ENCODE measurements at places on chromosomes 2 and 18.

- no peak for DNase-seq
Observed at GRCh38 chr2:40287195-40287594, 164.7 kb downstream of the SLC8A1 start.

DNA sequence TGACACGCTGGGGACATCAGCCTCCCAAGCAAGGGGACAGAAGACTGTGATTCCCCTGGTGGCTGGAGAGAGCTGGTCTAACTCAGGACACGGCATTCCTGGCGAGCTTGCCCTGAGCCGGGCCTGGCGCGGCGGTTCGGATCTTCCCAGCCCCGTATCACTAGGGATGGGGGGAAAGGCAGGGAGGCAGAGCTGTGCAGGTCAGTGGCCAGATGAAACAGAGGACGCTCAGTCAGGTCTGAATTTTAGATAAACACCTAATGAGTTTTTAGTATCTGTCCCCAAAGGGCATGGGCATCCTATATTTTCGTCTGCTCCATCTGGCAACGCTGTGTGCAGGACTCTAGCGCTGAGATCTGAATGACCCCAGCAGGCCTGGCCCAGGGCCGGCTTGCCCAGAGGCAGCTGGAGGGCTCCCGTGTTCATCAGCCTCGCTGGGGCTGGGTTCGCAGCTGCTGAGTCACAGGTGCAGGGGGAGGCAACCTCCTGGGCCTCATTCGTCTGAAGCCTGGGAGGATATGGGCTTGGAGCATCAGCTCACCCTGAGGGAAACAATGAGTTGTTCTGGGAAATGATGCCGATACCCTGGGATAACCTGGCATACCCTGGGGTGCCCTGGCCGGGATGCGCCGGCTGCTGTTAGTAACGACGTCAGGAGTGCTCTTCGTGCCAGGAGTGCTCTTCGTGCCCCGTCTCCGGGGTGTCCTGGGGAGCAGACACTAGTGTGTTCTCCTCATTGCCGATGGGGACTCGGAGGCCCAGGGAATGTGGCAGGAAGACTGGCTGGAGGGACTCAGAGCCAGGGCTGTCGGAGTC, 48.1 kb upstream of the HPCAL1 start:
- no peak for DNase-seq

- no peak for DNase-seq
Observed at GRCh38 chr2:84314250-84314649, 144.8 kb downstream of the SUCLG1 start.

- no peak for DNase-seq
Observed at GRCh38 chr2:100835006-100835659, 15.2 kb downstream of the NPAS2 start.

DNA sequence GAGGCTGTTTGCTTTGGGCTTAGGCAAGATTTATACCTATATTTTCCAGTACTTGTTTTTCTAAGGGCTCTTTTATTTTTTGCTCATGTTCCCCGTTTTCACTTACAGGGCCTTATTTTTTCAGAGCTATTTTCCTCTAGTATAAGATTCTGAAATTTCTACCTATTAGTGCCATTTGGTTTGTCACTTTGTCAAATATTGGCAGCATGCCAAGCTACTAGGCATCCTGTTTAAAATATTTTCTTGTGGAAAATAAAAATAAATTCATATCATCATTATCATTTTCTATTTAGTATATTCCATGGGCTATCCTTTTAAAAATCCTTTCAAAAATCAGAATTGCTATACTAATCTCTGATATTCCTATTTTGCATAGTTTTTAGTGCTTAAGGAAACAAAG, 64.8 kb upstream of the CHST9 start:
- DNase-seq: no peak

- no peak for DNase-seq
Observed at GRCh38 chr2:237725661-237726060, 72.9 kb upstream of the RBM44 start.

DNA sequence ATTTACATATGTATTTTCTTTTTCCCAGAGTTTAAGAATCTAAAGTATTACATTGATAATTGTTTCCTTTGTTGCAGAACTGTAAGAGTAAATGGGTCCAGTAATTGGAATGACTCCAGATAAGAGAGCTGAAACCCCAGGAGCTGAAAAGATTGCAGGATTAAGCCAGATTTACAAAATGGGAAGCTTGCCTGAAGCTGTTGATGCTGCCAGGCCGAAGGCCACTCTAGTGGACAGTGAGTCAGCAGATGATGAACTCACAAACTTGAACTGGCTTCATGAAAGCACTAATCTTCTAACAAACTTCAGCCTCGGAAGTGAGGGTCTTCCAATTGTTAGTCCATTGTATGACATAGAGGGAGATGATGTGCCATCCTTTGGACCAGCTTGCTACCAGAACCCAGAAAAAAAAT, 183.8 kb upstream of the STON1 start:
- no peak for DNase-seq

DNA sequence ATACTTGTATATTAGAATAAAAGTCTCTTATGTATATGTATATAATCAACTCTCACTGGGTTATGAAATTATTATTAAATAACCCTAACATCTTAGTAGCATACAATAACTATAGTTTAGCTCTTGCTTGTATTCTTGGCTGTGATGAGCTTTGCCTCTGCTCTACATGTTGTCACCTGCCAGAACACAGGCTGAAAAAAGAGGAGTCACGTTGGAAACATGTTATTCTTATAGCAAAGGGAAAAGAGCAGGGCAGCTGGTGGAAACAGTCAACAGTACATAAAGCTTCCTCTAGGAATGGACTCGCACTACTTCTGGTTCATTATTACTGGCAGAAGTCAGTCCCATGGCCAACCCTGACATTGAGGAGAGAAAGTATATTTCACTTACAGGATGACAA, 362.0 kb upstream of the KYNU start:
- DNase-seq: no peak

DNA sequence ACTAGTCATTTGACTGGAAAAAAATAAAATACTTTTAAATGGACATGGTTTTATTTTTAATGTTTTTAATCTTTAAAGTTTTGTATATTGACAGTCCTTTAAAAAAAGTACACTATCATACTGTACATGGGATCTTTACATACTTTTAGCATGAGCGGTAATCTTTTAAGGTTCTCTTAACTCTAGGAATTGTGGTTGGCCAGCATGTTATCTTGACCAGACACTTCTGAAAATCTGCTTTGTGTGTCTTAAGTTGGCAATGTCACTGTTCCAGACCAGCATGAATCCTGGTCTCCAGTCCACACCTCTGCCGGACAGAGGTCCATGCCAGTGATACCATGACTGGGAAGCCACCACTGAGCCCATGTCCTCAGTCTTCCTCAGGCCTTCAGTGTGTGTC, 17.7 kb downstream of the ITGB1BP1 start:
- no peak for DNase-seq

- DNase-seq: no peak
Observed at GRCh38 chr2:151051574-151052220, 210.0 kb downstream of the RBM43 start.

DNA sequence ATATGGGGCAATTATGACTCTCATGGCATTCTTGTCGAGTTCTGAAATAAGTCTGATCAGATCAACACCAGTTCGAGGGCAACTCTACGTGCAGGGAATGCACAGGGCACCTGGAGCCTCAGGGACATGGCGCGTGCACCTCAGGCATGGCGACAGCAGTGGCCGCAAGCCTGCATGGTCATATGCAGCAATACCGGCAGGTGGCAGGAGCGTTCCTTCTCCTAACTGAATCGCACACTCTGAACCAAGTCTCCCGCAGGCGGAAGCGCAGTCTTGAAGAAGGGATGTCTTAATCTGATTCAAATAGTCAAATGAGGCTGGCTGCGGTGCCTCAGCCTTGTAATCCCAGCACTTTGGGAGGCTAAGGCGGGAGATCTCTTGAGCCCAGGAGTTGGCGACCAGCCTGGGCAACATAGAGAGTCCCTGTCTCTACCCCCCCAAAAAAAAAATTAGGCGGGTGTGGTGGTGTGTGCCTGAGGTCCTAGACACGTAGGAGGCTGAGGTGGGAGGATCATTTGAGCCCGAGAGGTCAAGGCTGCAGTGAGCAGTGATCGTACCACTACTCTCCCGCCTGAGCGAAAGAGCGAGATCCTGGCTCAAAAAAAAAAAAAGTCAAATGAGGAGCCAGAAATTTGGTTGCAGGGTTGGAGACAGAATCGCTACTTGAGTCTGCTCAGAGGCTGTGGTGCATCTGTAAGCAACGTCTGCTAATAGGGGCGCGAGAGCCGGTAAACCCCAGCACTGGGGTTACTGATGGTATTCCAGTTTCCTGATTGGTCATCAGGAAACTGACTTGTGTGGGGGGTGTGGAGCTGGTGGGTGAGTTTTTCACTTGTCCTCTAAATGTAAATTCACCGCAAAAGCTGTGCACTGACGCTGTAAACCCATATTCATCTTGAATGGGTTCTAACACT, 28.8 kb downstream of the FHL2 start:
- peak; percentile 88 for DNase-seq

DNA sequence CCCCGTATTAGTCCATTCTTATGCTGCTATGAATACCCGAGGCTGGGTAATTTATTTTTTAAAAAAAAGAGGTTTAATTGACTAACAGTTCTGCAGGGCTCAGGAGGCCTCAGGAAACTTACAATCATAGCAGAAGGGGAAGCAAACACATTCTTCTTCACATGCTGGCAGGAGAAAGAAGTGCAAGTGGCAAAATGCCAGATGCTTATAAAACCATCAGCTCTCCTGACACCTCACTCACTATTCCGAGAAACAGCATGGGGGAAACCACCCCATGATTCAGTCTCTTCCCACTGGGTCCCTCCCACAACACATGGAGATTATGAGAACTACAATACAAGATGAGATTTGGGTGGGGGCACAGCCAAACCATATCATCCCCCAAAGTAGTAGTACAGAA, 2148.5 kb upstream of the PIK3C3 start:
- no peak for DNase-seq

- no peak for DNase-seq
Observed at GRCh38 chr2:171652416-171652785, 34.9 kb upstream of the DYNC1I2 start.

DNA sequence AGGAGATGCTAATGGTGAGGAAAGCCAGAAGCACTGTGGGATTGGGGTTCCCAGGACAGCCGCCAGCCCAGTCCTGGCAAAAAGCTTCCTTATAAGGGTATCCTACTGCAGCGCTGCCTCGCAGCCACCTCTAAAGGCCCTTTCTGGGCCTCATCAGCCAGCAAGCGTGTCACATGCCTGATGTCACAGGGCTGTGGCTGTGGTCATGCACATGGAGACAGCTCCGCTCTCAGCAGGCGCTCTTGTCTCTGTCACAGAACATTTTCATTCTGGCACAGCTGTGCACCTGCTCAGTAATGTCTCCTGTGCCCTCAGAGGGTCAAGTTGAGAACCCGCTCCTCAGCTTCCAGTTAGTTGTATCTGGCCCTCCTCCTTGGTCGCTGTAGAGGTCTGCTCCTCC, 17.7 kb upstream of the MAL start:
- no peak for DNase-seq

GRCh38 chr2:235727174-235727573, 233.3 kb downstream of the AGAP1 start:
- no peak for DNase-seq

DNA sequence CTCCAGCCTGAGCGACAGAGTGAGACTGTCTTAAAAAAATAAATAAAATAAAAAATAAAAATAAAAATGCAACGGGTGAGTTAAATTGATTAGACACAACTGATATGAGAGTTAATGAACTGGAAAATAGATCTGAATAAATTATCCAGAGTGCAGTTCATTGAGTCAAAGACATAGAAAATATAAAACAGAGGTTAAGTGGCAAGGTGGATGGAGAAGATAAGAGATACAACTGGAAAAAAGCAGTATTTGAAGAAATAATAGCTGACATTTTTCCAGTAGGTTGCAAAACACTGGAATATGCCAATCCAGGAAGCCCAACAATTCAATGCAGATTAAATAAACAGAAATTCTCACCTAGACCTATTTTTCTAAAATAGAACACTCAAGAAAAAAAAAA, 10.7 kb downstream of the CGREF1 start:
- no peak for DNase-seq

GRCh38 chr18:25055076-25055475, 296.9 kb downstream of the ZNF521 start:
- DNase-seq: no peak

DNA sequence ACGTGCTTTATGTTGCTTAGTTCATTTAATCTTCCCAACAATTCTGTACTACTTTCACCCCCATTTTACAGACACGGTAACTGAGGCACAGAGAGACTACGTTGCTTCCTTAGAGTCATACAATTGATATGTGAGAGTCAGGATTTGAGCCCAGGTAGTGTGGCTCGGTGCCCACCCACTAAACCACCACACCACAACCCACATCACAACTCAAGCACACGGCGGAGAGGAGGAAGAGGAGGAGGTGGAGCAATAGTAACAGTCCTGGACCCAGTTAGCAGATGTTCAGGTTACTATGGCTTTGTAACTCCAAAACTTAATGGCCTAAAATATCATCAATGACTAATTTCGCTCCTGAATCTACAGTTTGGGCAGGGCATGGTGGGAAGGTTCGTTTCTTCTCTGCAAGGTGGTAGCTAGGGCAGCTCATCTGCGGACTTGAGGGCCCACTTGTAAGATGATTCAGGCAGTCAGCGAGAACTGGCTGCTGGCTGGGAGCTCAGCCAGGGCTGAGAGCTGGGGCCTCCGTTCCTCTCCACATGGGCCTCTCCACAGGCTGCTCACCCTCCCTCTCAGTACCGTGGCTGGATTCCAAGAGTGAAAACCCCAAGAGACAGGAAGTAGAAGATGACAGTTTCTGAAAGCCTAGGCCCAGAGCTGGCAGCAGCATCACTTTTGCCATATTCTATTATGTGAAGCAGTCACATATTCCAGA, 167.1 kb downstream of the ZFP36L2 start:
- peak; percentile 73 for DNase-seq

All from CD8-positive, alpha-beta T cell (primary cell).